ENCODE measurements at places on chromosomes 2 and 18.

DNA sequence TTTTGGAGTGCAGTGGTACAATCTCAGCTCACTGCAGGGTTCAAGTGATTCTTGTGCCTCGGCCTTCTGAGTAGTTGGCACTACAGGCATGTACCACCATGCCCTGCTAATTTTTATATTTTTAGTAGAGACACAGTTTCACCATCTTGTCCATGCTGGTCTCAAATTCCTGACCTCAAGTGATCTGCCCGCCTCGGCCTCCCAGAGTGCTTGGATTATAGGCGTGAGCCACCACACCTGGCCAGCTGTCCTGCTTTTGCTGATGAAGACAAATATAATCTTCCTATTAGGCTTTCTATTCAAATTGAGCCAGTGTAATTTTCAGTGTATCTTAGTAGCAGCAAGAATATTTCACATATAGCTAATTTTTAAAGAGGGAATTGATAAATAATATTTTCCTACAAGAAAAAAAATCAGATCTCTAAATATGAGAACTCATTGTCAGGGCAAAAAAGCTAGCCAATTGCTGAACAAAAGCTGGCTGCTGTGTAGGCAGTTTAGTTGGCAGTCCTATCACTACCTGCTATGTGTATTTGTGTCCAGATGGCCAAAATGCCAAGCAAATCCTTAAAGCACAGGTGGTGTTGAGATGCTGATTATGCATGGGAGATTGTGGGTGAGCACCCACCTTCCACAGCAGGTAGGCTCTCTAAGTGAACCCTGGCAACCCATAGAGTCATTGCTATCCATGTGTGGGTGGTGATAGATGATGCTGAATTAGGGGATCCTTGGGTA is 60.8 kb upstream of the STAM2 start:
- DNase-seq, result no peak

- no peak for DNase-seq
Observed at GRCh38 chr2:141103216-141103615, 1027.6 kb downstream of the LRP1B start.

DNA sequence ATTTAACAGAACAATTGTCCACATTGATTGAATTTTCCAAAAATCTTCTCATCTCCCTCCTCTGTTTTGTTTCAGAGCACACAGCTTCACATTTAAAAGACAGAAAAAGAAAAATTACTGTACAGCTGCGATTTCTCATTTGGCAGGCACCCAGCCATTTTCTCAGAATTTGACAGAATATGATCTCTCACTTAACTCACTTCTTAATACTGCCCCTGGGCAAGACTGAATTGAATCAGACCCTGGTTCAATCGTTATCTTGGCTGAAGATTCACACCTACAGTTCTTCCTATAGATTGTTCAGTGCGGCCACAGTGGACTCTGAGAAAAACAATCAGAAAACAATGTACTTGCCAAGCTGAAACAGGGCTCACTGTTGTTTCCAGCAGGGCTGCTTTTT is 90.2 kb upstream of the LHCGR start:
- DNase-seq, result no peak

DNA sequence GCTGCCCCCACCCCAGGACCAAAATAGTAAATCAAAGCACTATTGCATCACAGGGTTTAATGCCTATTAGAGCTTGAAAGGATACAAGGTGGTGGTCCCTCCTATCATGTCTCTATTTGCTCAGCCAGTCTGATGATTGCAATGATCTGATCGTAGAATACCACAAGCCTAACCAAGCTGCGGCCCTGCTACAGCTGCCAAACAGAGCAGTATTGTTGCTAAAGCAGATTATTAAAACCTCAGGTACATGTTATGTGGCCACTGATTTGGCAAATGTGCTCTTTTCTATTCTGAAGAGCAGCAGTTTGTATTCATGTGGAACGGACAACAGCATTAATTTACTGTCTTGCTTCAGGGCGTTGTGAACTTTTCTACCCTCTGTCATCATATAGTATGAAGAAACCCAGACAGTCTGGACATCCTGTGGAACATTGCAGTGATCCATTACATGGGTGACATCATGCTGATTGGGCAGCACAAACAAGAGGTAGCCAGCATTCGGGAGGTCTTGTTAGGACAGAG is 8.4 kb upstream of the VAPA start:
- DNase-seq, result no peak

- DNase-seq, result no peak
Observed at GRCh38 chr2:105254531-105255210, 13.1 kb downstream of the GPR45 start.

DNA sequence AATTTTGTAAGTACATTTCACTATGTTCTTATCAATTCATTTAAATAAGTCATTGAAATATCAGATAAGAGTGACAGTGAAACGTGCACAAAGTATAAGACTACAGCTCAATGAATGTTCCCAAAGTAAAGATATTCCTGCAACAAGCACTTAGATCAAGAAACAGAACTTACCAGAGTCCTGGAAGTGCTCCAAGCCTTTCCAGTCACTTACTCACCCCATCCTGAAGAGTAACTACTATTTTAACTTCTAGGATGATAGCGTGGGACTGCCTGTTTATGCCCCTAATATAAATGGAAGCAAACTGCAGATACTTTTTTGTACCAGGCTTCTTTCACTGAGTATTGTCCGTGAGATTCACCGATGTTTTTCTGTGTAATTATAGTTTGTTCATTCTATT is 768.9 kb downstream of the SLC4A3 start:
- DNase-seq, result no peak

DNA sequence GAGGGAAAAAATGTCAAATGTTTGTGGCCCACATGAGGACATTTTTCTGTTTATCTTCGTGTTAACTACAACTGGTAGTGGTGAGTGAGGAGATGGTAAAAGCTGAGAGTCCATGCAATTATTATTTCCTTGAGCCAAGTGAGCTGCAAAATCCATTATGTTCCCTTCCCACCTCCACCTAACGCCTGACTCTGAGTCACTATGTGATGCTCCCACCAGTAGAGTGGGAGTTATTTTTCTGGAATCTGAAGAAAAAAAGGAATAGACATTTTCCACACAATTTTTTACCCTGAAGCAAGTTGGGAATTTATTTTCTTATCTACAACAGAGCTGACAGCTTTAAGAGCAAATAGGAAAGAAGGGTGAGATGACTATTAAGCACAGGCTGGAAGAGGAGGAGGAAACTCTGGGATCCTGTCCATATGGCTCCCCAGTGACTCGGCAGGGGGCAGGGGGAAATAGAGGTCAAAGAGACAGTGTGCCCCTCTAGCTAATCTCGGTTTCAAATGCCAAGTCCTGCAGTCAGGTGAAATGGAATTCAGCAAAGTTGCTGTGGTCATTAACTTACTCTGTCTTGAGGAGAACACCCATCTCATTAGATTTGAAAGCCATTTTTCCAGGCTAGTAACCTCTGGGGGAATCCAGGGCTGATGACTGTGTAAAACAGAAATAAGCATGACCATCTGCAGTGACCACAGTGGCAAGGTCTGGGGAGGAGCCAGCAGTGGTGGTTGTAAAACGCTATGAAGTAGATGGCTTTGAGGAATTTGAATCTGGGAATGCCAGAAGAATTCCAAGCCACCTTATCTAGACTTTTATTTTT is 463.9 kb downstream of the STK39 start:
- no peak for DNase-seq

DNA sequence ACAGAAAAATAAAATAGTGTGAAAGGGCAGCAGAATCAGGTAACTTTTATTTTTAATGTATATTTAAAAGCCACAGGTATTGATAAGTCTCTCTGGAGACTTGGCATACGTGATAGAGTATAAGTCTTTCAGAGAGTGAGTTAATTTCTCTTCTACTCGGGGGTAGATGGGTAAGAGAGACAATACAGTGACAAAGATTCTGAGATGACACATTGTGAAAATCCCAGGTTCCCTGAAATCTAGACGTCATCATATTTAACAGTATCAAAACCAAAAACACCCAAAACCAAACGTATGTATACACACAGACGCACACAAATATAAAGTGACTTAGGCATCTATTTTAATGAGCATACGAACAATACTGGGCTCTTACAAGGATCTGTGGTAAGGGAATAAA is 33.3 kb downstream of the NIF3L1 start:
- DNase-seq, result no peak

DNA sequence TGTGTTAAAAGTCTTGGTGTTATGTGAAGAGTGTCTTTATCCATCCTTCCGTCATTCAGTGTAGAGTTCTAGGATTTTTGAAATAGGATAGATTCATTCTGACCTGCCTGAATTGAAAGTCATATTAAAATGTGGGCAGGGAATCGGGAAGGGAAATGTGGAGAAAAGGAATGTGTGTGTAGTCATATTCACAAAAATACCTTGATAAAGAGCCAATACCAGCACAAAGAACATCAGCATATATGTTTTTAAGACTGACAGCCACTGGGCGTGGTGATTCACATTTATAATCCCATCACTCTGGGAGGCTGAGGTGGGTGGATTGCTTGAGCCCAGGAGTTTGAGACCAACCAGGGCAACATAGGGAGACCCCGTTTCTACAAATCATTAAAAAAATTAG is 188.1 kb downstream of the CAMKMT start:
- no peak for DNase-seq

GRCh38 chr2:98936353-98937351 is 627 bp upstream of the CRACDL start:
- no peak for DNase-seq

Measured in stimulated activated CD8-positive, alpha-beta memory T cell treated with anti-CD3 and anti-CD28 coated beads, Interleukin-4, amount 100 ng/mL, for 1 hour (primary cell).